ENCODE measurements at places on chromosomes 6 and 20.
A peak's percentile ranks its signal among the peaks of the same experiment; 100 is the strongest.

DNA sequence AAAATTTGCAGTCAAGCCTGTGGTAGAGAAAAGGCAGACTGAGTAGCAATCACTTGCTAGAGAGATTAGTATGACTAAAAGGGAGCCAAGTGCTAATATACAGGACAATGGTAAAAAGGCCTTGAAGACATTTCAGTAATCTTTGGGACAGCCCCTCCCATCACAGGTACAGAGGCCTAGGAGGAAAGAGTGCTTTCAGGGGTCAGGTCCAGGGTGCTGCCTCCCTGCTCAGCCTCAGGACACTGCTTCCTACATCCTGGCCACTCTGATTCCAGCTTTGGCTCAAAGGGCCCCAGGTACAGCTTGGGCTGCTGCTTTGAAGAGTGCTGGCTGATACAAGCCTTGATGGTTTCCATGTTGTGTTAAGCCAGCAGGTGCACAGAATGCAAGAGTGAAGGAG lies 543.5 kb downstream of the MMUT start:
- DNase-seq: no peak

DNA sequence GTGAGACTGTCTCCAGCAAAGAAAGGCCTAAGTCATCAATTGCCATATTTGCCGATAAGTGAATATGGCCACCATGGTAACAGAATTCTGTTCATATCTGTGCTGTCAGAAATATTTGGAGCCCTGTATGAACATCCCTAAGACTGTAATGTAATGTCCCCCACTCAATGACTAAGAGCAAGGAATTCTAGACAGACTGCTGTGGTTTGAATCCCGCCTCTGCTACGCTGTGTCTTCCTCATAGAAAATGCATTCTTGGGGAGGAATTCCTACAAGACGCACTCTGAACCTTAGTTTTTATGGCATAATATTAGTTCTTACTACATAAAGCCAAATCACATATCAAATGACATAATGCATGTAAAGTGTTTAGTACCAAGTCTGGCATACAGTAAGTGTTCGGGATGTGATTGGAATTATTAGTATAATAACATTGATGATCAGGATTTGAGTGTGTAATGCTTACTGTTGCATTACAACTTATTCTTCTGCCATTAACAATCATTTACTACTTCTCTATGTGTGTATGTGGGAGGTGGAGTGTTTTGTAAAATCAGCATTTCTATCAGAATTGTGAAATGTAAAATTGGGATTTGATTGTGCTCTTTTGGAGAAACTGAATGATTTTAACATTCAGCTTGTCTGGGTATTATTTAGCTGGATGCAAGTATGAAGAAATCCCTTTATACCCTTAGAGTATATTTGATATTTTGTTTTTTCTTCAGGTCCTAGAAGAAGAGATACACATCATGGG lies 103.0 kb downstream of the OLIG3 start:
- no peak for DNase-seq

- DNase-seq: no peak
Measured at GRCh38 chr6:186340-186965, 105.8 kb upstream of the DUSP22 start.

DNA sequence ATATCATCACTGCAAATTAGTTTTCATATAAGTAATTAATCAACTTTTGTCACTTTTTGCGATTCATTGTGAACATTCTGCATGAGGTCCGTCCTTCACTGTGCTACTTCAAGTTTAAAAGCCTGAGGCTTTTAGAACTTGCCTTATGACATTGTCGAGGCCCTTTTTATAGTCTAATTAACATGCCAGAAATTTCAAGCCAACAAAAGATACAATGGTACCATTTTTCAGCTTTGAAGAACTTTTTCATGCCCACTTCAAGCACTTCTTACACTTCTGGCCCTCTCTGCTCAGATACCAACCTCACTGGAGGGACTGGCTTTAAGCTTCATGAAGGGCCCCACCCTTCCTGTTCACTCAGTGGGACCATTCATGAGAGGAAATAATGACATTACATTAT lies 323.1 kb downstream of the TPBG start:
- DNase-seq: no peak

GRCh38 chr6:44508646-44509045 lies 121.1 kb downstream of the CDC5L start:
- peak; percentile 24 for DNase-seq

DNA sequence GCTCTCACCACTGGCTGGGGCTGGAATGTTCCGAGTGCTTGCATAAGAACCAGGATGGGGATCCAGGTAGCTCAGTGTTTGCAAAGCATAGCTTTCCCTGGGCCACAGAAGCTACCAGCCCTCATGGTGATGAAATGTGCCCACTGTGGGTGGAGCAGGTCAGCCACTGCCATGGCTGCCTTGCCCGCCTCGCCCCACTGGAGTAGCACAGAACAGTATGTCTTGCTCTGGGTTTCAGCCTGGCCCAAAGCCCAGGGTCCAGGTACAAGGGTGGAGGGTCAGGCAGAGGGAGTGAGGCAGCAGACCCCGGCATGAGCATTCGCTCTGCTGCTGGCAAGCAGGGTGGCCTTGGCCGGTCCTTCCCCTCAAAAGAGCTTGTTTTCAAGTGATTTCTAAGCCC lies 34.7 kb downstream of the KCNK17 start:
- DNase-seq: no peak

DNA sequence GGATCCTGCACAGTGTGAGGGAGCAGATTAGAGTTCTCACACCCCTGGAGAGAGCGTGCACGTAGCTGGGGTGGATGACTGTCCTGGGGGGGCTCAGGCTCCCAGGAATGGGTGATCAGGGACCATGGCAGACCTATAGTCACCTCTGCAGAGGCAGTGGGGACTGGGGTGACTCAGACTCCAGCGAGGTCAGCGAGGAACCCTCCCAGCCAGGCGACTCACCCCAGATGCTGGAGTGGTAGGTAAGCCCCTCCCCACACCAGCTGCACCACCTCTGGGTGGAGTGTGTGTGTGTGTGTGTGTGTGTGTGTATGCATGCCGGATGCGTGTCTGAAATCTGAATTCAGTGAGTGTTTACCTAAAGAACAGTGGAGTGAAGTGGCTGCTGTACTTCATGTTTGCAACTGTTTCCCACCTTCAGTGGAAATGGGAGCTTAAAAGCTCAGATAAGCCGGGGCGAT lies 17.4 kb upstream of the GTSF1L start:
- DNase-seq: no peak

DNA sequence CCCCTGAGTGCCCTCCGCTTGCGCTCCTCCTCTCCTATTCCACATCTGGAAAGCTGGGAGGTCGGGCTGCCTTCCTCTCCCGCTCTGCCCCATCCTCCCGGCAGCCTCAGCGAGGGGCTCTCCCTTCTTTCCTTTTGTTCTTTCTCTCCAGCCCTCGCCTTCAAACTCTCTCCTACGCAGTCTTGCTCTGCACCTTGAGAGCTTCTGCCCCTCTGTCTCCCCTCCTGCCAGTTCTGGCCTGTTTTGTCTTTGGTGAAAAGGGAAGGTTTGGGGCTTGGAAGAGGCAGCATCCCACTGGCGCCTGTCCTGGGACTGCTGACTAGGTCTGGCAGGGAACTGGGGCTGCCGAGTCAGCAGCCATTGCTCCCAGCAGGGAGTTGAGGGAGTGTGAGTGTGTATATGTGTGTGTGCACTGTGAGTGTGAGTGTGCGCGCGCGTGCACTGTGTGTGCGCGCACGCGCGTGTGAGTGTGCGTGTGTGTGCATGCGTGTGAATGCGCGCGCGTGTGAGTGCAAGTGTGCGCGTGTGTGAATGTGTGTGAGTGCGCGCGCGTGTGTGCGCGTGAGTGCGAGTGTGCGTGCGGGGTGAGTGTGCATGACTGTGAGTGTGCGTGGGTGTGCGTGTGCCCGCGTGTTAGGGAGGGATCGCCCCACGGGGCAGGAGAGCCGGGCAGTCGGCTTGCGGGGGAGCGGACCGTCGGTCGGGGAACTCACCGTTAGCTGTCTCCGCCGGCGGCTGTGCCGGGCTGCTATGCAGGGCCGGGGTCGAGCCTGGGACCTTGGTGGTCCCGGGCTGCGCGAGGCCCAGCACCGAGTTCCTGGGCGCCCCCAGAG lies 523 bp downstream of the CPXM1 start:
- DNase-seq: no peak
